Osteocyte (in vitro differentiated cells): ENCODE measurements at places on chromosomes 6 and 20. TPM values are rescaled to one million over a fixed set of nuclear protein-coding genes. Genes with fewer than 3 reads are reported as not detected.

The CHRNA4 gene
- total RNA-seq = not detected in 2 replicates

The GABRR1 gene
- not detected in 2 replicates for total RNA-seq

- no peak for DNase-seq
Measured at GRCh38 chr6:122790423-122791309, 1.6 kb downstream of the SMPDL3A start.

DNA sequence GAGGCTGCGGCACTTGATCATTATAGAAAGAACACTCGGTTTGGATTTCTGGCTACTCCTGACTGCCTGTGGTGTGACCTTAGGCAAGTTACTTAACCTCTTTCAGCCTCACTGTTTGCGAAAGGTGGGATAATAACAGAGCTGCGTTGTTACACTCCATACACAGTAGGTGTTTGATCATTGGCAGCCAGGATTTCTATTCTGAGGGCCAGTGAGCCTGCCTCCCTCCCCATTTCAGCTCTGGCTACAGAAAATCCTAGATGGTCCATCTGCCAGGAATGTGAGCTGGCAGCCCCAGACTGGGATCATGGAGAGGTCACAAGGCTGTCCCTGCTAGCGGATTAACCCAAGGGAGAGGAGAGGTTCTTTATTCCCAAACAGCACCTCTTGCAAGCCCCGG lies 2.7 kb downstream of the KCNB1 start:
- DNase-seq = no peak

DNA sequence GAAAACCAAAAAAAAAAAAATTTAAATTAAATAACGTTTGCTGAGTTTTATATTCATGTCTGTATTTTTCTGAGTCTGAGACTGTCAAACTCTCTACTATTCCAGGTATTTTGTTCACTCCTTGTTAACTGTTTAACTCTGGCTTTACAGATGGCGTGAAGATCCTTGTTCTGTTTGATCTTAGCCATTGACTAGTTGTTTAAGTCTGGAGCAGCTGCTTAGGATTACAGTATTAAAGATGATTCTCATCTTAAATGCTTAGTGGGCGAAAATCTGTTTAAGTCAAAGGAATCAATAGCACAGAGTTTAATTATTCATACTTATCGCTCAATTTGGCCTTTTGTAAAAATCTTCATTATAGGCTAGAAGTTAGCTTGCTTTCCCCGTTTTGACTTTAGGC lies 2.4 kb downstream of the PHACTR2 start:
- no peak for DNase-seq

- DNase-seq = no peak
Measured at GRCh38 chr20:62068997-62069396, 3.3 kb upstream of the TAF4 start.

GRCh38 chr20:22904386-22904785 lies 130.7 kb upstream of the SSTR4 start:
- DNase-seq = no peak
